NB4 (cell line): ENCODE measurements at places on chromosomes 4 and X.
A peak's percentile ranks its signal among the peaks of the same experiment; 100 is the strongest.

GRCh38 chr4:152817331-152817730 is 37.6 kb downstream of the ARFIP1 start:
- no peak for DNase-seq

GRCh38 chrX:25206778-25207177 is 191.0 kb upstream of the ARX start:
- DNase-seq = no peak

GRCh38 chr4:74431113-74431826 is 13.7 kb upstream of the AREG start:
- peak; percentile 48 for DNase-seq

- DNase-seq = no peak
These were observed 92.6 kb downstream of the TIGD2 start for GRCh38 chr4:89203902-89204301.

DNA sequence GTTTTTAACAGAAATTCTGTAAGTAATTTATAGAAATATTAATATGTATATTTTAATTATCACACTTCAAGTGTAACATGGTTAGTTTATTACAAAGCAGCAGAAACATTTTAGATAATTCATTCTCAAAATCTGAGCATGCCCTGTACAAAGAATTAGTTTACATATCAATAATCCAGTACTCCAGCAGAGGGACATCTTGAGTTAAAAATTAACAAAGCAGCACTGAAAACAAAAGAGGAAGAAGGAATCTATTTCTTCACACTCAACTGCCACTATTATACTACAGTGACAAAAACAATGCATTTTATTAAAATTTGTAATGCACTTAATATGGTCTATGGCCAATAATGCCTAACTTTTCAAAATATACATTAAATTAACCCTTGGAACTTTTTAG is 179.1 kb upstream of the KLHL4 start:
- DNase-seq = peak; percentile 51
